ENCODE measurements at places on chromosomes 13 and 19.

GRCh38 chr13:99392470-99393135, 85.4 kb upstream of the GPR183 start:
- no peak for DNase-seq

DNA sequence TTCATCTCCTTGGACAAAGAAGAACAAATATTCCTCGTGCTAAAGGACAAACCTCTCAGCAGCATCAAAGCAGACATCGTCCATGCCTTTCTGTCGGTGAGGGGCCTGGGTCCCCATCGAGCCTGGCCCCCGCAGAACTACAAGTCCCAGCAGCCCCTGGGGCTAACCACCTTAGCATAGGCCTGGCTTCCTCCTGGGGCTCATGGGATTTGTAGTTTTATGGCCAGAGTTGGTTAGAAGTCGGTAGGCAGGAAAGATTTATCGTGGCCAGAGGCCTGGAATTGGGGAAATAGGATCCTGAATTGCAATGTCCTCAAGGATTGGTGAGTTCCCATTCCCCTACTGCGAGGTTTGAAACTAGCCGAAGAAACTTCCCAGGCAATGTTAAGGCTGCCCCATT, 19.6 kb downstream of the TMEM150B start:
- DNase-seq = peak; percentile 24

- DNase-seq = no peak
Measured at GRCh38 chr19:3857449-3858003, 11.3 kb downstream of the ZFR2 start.

DNA sequence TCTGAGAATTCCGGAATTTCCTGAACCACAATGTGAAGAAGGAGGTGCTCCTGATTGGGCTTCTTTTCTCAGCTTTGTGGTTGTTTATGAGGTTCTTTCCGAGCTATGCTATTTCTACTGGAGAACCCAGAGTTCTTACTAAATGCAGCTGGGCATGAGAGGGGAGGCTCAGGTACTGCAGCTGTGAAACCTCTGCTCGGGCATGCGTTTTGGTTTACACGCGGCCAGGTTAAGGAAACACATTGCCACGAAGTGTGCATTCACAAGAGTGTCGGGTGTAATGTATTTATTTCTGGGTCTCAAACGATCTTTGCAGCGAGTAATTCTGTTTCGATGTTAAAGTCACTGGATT, 661 bp upstream of the MIR17HG start:
- peak; percentile 40 for DNase-seq

DNA sequence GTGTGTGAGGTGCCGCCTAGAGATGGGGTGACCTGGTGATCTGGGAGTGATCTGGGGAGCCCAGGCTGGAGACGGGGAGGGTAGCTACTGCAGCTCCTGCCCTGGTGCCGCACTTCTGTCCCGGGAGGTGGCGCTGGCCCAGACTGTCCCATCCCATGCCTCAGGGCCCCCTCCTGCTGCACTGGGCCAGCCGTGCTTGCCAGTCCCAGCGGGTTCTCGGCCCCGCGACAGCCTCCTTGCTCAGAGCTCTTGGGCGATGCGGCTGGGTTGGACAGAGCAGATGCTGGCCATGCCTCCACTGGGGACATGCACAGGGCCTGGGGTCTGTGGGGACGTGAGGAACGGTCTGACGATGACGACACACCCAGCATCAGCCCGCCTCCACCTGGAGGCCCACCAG, 2.5 kb downstream of the RAX2 start:
- no peak for DNase-seq

DNA sequence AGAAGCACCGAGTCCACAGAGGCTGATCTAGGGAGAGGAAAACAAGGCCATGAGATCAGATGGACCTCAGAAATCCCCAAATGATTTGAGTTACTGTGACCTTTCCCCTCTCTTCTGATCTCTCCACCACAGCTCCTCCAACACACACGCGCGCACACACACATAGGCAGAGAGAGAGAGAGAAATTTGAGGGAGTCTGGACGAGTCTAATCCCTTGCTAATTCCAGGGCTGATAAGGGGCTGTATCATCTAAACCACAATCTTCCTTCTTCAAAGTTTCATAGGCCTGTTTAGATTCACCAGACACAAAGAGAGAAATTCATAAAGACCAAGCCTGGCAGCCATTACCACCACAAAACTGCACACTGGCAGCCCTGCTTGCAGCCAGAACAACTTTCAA, 8.6 kb downstream of the ZFP82 start:
- no peak for DNase-seq

- no peak for DNase-seq
Measured at GRCh38 chr19:15072930-15073647, 8.9 kb upstream of the OR1I1 start.

DNA sequence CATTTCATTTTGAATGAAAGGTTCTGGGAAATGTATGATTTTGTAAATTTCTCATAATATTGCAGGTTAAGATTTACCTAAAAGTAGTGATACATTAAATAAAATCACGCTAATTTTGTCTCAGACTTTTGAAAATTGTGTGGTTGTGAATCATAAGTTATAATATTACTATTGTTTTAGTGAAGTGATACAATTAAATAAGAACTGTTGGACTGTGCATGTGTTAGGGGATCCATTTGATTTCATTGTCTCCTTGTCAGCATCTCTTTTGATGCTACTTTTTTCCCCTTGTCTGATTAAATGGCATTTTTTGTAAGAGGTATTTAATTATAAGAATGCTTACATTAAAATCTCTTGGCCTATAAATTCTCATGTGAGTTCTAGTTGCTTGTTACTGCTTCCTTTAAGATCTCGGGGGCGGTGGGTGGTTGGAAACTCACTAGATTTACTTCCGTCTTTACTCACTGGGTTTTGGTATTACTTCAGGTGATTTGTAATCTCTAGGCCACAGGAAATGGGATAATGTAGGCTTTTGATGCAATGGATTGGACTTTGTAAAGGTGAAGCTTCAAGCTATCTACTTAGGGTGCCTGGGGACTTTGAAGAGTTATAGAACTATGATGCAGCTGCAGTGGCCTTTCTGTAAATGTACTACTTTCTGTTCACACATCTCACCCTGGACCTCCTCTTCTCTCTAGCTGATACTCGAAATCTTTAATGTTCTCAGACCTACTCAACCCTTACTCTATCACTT, 66.5 kb downstream of the PAN3 start:
- peak; percentile 1 for DNase-seq

DNA sequence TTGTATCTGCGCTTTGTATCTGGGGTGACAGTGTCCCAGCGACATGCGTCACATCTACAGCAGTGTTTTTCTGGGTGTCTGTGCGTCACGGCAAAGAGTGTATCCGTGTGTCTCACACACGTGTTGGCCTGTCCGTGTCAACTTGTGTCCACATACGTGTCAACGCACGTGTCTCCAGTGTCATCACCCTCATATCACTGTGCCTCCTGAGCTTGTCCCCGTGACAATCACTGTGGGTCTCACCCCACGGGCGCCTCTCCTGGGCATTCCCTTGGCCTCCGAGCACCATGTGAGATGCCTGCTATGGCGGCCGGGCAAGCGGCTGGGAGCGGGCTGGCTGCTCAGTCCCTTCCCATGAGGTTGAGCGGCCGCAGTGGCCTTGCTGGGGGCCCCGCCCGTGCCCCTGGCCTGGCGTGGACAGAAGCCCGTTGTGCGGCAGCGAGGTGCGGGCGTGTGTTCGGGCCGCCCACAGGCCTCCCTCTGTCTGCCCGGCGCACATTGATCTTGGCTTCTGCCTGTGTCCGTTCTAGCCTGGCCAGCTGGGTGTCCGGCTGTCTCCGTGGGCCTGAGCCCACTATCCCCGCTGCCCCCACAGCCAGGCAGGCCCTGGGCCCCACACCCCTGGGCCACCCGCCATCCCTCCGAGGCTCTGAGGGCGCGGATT, 6.4 kb downstream of the NFIX start:
- DNase-seq = no peak

DNA sequence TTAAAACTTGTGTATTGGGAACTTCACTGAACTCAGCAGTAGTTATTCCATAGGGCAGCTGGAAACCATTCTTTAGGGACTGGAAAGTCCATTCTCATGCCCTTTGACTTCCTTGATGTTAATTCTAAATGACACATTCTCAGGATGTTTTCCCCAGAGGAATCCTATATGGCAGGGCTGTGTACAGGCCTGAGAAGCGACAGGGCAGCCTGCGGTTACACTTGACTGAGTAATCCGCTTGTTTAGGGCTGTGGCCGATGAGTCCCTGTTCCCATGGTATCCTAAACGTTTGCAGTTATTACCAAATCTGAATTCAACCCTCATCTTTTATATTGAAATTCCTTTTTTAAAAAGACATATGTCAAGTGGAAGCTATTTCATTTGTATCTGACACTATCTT, 83.5 kb downstream of the COL4A2 start:
- no peak for DNase-seq

GRCh38 chr19:19259741-19260140, 13.4 kb downstream of the TM6SF2 start:
- DNase-seq = no peak

DNA sequence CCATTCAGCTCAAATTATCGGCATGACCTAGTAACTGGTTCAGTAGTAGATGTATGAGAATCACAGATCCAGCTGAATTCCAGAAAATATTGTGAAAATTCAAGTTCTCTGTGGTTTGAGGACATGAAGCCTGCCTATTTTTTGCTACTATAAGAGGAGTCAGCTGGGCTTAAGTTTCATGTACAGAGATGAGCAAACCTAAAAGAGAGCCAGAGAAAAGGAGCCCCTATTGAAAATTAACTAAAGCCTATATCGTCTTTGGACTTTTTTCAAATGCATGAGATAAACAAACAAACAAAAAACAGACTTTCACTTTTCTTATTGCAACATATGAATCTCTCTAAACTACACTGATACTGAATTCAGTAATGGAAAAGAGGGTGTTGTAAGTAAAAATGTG, 106.8 kb upstream of the SPRY2 start:
- DNase-seq = no peak

GRCh38 chr19:33210266-33210940, 15.2 kb downstream of the SLC7A10 start:
- no peak for DNase-seq

DNA sequence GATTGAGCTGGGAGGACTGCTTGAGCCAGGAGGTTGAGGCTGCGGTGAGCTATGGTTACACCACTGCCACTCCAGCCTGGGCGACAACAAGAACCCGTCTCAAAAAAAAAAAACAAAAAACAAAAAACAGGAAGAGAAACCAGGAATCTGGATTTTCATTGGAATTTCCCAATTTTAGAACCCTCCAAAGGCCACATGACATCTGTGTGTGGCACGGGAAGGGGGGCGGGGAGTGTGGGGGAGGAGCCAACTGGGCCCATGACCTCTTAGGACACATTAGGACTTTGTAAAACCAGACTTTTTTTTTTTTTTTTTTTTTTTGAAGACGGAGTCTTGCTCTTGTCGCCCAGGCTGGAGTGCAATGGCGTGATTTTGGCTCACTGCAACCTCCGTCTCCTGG, 21.2 kb upstream of the MYDGF start:
- no peak for DNase-seq

DNA sequence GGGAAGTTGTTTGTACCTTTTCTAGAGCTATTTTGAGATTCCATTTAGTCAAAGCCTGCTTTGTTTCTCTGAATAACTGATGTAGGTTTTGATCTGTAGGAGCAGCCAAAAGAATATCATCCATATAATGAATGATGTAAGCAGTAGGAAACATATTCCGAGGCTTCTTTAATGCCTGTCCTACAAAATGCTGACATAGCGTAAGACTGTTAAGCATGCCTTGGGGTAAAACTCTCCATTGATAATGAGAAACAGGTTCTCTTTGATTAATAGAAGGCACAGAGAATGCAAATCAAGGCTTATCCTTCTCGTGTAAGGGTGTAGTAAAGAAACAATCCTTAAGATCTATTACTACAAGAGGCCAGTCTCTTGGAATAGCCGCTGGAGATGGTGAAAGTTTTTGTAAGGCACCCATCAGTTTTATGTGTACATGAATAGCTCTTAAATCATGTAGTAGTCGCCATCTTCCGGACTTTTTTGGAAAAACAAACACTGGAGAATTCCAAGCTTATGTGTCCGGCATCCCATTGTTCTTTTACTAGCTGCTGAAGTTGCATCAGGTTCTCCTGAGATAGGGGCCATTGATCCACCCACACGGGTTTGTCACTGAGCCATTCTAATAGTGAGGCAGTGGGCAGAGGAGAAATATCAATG, 13.5 kb downstream of the FPR3 start:
- no peak for DNase-seq

DNA sequence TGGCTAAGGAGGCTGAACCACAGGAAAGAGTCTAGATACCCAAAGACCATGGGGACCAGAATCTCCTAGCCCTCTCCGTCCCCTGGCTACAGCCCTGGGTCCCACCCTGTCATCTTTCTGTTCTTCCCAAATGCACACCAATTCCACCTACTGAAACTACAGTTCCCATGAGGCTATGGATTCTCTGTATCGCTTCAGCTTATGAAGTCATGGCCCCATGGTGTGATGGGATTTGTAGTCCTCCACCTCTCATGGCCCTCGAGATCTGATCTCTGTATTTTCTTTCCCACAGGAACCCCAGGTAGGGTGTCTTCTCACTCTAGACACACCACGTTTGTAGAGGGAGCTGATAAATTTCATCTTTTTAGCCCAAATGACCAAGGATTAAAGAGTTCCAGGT, 11.8 kb downstream of the PTPRH start:
- DNase-seq = no peak

DNA sequence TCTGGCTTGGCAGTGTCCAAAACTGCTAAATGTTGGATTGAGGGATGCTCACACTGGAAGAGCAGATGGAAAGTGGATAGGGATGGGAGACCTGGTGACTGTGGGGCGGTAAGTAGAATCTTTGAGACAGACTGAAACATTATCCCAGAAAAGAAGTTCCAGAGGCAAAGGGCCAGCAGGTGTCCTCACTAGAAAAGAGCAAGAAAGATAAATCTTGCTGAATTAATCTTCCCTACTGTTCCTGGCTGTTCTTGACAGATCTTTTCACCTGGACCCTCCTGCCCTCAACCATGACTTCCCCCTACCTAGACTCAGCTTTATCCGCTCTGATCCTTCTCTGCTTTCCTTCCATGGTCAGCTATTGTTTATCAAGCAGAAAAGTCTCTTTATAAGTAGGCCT, 35.0 kb upstream of the FRY start:
- DNase-seq = no peak

DNA sequence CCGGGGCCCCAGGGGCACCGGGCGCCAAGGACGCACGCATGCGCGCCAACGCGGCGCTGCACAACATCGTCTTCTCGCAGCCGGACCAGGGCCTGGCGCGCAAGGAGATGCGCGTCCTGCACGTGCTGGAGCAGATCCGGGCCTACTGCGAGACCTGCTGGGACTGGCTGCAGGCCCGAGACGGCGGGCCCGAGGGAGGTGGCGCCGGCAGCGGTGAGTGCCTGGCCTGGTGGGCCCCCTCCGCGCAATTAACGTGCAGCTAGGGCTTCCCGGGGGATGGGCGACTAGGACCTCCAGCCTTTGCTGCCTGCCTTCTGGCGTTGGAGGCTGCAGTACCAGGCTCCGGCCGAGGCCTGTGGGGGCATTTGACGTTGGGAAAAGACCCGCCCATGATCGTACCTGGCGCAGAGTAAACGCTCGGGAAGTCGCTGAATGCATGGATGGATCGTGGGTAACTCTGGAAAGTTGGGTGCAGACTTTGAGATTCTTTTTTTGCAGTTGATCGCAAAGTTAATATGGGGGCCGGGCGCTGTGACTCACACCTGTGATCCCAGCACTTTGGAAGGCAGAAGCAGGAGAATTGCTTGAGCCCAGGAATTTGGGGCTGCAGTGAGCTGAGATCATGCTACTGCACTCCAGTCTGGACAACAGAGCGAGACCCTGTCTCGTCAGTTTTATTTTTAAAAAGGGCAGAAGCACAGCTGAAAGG, 7.3 kb downstream of the APC2 start:
- DNase-seq = no peak
